ENCODE measurements at places on chromosomes 4 and X. TPM values are rescaled to one million over a fixed set of nuclear protein-coding genes. Genes with fewer than 3 reads are reported as not detected.

The VGLL1 gene
- 85.6 TPM for total RNA-seq

The NEIL3 gene
- not detected for total RNA-seq

The MTMR8 gene
- 13.0 TPM for total RNA-seq

The SMIM10 gene
- 8.4 TPM for total RNA-seq

The HSFX2 gene
- not detected for total RNA-seq

The MTNR1A gene
- not detected for total RNA-seq

The FAM9C gene
- total RNA-seq = 0.26 TPM

The LARP7 gene
- total RNA-seq = 43.4 TPM

The CXorf49B gene
- total RNA-seq = not detected

The GTPBP6 gene
- total RNA-seq = 57.5 TPM

The GBA3 gene
- total RNA-seq = 0.44 TPM

The GPRIN3 gene
- total RNA-seq = 3.5 TPM

The TLR1 gene
- total RNA-seq = 4.0 TPM

The ARMCX1 gene
- total RNA-seq = 17.6 TPM

The CXorf38 gene
- total RNA-seq = 23.1 TPM

The DDX60 gene
- 30.6 TPM for total RNA-seq

The SLC39A8 gene
- 12.9 TPM for total RNA-seq

The AKAP14 gene
- total RNA-seq = not detected

The GLRB gene
- total RNA-seq = 2.4 TPM

The BBS7 gene
- 17.5 TPM for total RNA-seq

The GPR82 gene
- total RNA-seq = 0.26 TPM

The SLC10A6 gene
- total RNA-seq = 1.6 TPM

The FHDC1 gene
- total RNA-seq = 4.7 TPM

The RNF212 gene
- total RNA-seq = 5.1 TPM

The SPINK2 gene
- total RNA-seq = not detected

The EREG gene
- total RNA-seq = 0.65 TPM

The TMEM271 gene
- not detected for total RNA-seq

The GPAT3 gene
- total RNA-seq = 3.3 TPM

The CNOT6L gene
- 64.7 TPM for total RNA-seq

The CT55 gene
- total RNA-seq = not detected

The PNMA6A gene
- total RNA-seq = 0.55 TPM

The MTCP1 gene
- total RNA-seq = 17.7 TPM

The WFS1 gene
- 68.1 TPM for total RNA-seq

The REELD1 gene
- 1.2 TPM for total RNA-seq

The GLRA2 gene
- total RNA-seq = not detected

The ASB12 gene
- 2.1 TPM for total RNA-seq

The PNPLA4 gene
- 31.8 TPM for total RNA-seq

The DOK7 gene
- total RNA-seq = 4.5 TPM

The RASSF6 gene
- total RNA-seq = 41.7 TPM

The EVC gene
- total RNA-seq = 24.1 TPM

The MGST2 gene
- total RNA-seq = 135 TPM

The DDX53 gene
- total RNA-seq = not detected

The METAP1 gene
- 96.5 TPM for total RNA-seq
